ENCODE measurements at places on chromosomes 3 and 15.

DNA sequence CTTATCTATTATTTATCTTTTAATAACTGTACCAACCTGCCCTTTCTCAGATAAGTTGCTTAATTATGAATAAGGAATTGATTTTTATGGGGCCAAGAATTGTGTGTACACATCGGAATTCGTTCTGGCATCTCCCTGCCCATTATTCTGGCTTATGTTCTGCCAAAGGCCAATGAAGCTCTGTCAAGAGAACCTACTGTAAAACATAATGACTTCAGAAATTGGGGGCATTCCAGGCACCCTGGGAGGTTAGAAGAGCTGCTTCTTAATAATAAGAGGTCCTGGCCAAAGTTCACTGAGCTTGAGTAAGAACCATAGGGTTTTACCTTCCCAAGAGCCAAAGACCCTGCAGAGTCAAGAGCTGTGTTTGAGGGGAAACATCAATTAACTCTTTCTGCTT is 261.7 kb downstream of the SLC9A9 start:
- no peak for DNase-seq

GRCh38 chr15:58551764-58552504 is 120.1 kb downstream of the LIPC start:
- no peak for DNase-seq

GRCh38 chr3:52005571-52005986 is 9.9 kb upstream of the RPL29 start:
- no peak for DNase-seq

DNA sequence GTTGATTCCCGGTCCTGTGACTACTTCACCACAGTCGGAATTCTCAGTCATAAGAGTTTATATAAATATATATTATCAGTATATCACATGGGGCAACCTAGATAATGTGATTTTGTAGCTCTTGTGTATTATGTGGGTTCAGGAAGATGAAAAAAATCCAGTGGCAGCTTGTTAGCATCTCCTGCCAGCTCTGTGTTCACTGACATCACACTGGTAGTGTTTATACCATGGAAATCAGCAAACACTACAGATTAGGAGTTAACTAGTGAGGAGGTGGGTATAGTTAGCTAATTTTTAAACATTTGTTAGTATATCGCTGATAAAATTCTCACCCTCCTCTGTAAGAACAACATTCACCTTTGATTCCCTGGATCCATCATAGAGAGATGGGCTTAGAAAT is 44.5 kb upstream of the KCNMB2 start:
- DNase-seq, result no peak

GRCh38 chr3:174020156-174020555 is 622.6 kb downstream of the NLGN1 start:
- no peak for DNase-seq

GRCh38 chr15:88512078-88512477 is 34.4 kb downstream of the DET1 start:
- DNase-seq, result no peak

- DNase-seq, result no peak
Measured at GRCh38 chr3:30581067-30581585, 25.3 kb upstream of the TGFBR2 start.

Data from stimulated activated CD4-positive, alpha-beta T cell treated with anti-CD3 and anti-CD28 coated beads, Interleukin-15, amount 100 ng/mL, for 1 hour (primary cell).